ENCODE measurements at places on chromosomes 1 and 21. TPM values are rescaled to one million over a fixed set of nuclear protein-coding genes. Genes with fewer than 3 reads are reported as not detected.

LDLRAD2 gene
- total RNA-seq = 0.13 TPM

NHLH1 gene
- 0.07 TPM for total RNA-seq

ELF3 gene
- 2.2 TPM for total RNA-seq

LHX8 gene
- not detected for total RNA-seq

SETD4 gene
- 15.2 TPM for total RNA-seq

SLC9C2 gene
- total RNA-seq = 0.03 TPM

All from smooth muscle cell of the pulmonary artery (primary cell).